ENCODE measurements at places on chromosomes 6 and 20.

DNA sequence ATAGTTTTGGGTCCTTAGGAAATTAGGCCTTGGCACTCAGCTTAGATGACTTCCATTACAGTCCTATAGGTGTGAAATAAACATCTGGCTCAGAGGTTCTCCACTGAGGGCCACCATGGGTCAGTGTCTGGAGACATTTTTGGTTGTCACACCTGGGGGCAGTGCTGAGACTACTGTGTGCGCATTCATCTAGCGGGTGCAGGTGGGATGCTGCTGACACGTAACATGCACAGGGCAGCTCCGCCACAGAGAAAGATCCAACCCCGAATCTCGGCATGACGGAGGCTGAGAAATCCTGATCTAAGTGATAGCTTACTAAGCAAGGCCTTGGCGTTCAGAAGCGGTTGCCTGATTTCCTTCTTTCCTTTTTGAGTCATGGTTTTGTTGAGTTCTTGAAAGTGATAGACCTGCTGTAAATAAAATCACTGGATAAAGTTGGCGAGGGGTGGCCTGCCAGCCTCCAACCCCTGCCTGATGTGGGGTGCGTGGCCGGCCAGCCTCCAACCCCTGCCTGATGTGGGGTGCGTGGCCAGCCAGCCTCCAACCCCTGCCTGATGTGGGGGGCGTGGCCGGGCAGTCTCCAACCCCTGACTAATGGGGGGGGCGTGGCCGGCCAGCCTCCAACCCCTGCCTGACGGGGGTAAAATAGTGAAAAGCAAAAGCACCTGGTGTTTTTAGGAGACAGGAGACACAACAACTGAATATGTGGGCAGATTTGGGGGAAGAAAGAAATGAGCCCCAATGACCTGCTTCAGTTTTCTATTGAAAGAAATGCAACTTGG is 158.1 kb downstream of the CDH26 start:
- no peak for DNase-seq

DNA sequence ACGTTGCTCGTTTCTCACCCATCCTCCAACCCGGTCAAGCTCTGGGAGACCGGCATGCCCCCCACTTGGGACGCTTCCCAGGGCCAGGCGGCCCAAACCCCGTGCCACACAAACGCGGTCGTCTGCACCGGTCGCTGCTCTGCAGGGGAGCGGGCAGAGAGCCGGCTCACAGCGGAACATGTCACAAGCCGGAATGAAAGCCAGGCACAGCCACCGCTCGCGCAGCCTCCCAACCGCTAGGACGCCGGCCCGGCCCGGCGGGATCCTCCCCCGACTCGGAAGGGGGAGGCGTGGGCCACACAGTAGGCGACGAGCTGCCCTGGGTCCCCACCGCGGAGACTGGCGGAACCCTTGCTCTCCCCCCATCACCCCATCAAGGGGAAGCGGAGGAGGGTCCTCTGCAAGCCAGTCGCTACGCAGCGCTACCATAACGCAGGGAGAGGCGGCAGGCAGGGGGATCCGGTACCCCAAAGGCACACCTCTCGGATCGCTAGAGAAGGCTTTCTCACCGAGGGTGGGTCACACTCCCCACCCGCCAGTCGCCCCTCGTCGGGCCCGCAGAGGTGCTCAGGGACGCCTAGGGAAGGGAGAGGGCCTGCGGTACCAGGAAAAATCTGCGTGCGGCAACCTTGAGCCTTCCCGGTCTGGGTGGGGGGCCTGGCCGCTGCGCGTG is 768.4 kb upstream of the DEFB115 start:
- DNase-seq, result no peak

- DNase-seq, result no peak
Observed at GRCh38 chr6:6434723-6435122, 114.3 kb upstream of the F13A1 start.

DNA sequence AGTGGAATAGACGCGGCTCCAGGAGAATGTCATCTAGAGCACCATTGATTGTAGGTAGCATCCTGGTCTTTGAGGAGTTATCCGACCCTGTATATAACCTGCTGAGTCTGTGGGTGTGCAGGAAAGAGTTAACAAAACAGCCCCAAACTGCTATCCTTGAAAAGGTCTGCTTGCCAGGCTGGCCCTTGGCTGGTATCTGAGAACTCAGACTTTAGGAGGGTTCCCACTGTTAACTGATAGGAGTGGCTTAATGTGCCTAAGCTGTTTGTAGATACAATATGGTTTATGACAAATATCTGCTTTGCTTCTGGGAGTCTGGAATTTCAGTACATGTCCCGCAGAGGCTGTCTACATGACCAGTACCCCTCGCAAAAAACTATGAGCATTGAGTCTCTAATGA is 27.6 kb upstream of the MCUR1 start:
- no peak for DNase-seq

GRCh38 chr20:2301164-2301622 is 5.4 kb downstream of the TGM3 start:
- no peak for DNase-seq

GRCh38 chr20:1874450-1875182 is 20.6 kb upstream of the SIRPA start:
- no peak for DNase-seq

DNA sequence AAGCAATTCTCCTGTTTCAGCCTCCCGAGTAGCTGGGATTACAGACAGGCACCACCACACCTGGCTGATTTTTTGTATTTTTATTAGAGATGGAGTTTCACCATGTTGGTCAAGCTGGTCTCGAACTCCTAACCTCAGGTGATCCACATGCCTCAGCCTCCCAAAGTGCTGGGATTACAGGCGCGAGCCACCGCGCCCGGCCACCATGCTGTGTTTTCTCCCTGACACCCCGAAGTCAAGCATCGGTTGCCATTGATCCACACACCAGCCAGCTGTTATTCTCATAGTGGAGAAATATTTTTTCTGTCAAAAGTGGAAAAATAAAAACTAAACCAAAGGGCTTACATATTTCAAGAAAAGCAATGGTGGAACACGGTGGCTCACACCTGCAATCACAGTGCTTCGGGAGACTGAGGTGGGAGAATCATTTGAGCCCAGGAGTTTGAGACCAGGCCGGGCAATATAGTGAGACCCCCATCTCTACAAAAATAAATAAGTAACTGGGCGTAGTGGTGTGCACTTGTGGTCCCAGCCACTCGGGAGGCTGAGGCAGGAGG is 157.4 kb downstream of the ZMYND8 start:
- DNase-seq, result no peak

GRCh38 chr20:62838128-62838891 is 21.5 kb downstream of the COL9A3 start:
- no peak for DNase-seq

DNA sequence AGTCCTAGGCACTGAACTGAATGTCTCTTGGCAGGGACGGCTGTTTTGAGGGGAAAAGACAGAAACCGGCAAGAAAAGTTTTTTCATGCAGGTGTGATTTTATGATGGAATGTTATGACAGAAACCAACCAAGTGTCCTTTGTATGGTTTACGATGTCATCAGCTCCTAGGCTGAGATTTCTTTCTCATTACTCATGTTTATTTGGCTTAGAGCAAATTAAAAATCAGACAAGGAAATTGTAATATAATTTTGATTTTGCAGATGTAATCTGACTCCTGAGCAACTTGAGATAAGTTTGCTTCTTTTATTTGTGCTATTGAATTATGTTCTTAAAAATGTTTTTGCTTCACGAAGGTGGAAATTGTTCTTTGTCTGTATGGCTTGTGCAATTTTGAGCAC is 58.8 kb upstream of the MAP3K7 start:
- no peak for DNase-seq

DNA sequence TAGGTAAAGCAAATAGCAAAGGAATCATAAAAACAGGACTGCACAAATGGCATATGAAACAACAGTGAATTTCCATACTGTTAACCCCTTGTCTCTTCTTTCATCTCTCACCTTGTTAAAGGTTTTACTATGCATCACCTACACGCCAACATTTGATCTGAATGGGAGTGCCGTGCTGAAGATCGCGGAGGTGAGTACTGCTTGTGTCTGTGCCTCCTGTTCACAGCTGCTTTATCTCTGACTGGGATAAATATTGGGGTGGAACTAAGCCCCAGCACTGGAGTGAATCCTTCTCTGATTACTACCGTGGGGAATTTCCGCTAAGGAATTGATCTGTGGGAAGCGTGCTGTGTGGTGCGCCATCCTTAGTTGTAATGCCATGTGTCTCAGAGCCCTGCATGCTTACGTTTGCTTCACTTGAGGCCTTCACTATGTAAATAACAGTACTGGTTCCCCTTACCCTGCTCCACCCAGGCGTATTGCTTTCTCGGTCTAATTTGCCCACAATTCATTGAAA is 11.4 kb upstream of the PBOV1 start:
- no peak for DNase-seq

DNA sequence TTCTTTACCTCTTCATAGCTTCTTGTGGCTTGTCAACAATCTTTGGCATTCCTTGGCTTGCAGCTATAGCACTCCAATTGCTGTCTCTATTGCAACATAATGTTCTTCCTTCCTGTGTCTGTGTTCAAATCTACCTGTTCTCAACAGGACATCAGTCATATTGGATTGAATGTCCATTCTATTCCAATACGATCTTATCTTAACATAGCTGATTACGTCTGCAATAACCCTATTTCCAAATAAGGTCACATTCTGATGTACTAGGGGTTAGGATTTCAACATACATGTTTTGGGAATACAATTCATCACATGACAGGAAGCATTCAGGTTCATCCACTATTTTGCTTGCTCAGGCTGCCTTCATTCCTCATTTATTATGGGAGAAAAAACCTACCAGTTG is 684.4 kb upstream of the CITED2 start:
- DNase-seq, result no peak

GRCh38 chr6:157323255-157323965 is at the start of gene TMEM242:
Gene TMEM242, minus strand, starts transcription at chr6:157323519. Its CDS starts 20 bp downstream, at chr6:157323499.
- DNase-seq, result peak; percentile 92

DNA sequence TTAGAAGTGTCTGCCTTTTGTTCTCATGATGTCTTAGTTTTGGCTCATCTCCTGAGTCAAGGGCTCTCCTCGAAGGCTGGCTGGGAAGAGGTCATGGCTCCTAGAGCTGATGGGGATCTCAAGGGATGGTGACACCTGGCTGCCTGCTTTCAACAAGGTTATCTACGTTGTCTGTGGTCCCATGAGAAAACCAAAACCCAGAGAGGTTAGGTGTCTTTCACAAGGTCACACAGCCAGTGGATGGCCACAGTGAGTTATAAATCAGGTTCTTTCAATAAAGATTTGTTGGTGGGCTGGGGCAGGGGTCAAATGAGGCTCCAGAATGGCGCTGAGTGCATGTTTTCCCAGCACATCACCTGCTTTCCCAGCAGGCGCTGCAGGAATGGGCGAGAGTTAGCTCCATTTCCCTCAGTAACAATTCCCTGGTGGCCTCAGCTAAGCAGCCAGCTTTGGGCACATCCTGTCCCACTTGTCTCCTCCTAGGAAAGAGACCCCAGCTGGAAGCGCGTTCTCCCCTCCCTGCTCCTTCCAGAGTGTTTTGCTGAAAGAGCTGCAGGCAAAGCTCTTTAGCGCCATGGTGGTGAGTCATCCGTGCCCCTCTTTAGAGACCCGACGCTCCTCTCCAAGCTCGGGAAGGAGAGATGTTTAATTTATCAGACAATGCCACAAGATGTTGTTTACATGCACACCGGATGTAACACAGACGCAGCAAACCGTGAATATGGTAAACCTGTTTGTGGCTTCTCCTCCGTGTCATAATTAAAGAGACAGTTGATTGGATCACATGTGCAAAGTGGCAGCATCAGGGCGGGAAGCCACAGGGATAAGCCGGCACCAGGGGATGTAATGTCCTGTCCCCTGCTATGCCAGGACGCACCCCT is 109.7 kb downstream of the LRFN2 start:
- peak; percentile 52 for DNase-seq

- no peak for DNase-seq
Observed at GRCh38 chr6:168232528-168232927, 87.0 kb downstream of the DACT2 start.

- DNase-seq, result no peak
Observed at GRCh38 chr20:58102744-58103516, 125.5 kb downstream of the ANKRD60 start.

GRCh38 chr6:150324044-150324443 is 44.8 kb upstream of the IYD start:
- DNase-seq, result no peak

GRCh38 chr6:17965397-17965796 is 22.0 kb downstream of the KIF13A start:
- DNase-seq, result no peak

- DNase-seq, result no peak
Observed at GRCh38 chr20:49803418-49803817, 9.2 kb upstream of the SLC9A8 start.

DNA sequence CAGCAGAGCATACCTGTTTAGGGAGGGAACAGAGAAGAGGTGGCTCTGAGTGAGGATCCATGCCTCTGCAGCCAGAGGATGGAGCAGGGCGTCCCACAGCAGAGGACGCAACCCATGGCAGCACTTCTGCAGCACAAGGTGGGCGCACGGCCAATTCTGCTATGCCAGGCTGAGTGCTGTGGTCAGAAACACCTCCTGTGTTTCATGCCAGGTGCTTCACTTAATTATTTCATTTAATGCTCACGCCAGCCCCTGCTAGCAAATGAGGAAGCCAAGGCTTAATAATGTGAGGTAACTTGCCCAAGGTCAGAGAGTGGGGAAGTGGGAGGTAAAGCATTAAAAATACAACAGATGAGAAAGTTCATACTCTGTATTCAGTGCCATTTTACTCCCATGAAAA is 68.5 kb upstream of the PTGIS start:
- DNase-seq, result no peak

DNA sequence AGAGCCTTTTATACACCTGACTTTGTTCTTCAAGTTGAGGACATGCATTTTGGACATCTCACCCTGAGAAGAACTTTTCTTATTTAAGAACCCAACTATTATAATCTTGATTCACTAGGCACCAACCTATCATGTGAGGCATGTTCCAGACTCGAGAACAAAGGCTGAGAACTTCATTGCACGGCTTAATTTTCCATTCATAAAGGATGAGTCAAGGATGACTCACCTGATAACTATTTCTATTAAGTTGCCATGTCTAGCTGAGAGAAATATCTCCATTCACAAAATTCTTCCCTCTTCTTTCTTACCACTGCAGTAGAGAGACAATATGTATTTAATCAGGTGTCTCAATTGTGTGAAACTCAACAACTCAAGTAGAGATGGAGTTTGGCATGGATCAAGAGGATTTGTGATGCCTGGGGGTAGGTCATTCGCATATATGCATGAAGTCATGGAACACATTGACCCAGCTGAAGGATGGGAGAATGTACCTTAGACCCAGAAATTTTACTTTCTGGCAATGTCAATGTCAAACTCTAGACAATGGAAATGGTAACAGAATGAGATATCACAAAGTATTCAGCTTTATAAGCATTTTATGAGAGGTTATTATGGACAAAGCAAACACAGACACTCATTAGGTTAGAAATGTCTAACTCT is 208.7 kb upstream of the PRND start:
- DNase-seq, result no peak
